ENCODE measurements at places on chromosomes 16 and 17. TPM values are rescaled to one million over a fixed set of nuclear protein-coding genes. Genes with fewer than 3 reads are reported as not detected.

The ZNF205 gene
- total RNA-seq, result 17.9 TPM

The METTL26 gene
- 106 TPM for total RNA-seq

The C16orf74 gene
- total RNA-seq, result 21.8 TPM

The MRPS34 gene
- 57.6 TPM for total RNA-seq

The SOCS1 gene
- 10.5 TPM for total RNA-seq

The SLC5A2 gene
- total RNA-seq, result not detected

The NRN1L gene
- not detected for total RNA-seq

The CSH2 gene
- 0.14 TPM for total RNA-seq

The TMEM88 gene
- total RNA-seq, result 10.7 TPM

The ZNF423 gene
- under 0.01 TPM for total RNA-seq

Data from placental pericyte (primary cell).